ENCODE measurements at places on chromosomes 5 and 9.

- DNase-seq: no peak
Measured at GRCh38 chr5:75275756-75276155, 39.1 kb upstream of the ANKRD31 start.

DNA sequence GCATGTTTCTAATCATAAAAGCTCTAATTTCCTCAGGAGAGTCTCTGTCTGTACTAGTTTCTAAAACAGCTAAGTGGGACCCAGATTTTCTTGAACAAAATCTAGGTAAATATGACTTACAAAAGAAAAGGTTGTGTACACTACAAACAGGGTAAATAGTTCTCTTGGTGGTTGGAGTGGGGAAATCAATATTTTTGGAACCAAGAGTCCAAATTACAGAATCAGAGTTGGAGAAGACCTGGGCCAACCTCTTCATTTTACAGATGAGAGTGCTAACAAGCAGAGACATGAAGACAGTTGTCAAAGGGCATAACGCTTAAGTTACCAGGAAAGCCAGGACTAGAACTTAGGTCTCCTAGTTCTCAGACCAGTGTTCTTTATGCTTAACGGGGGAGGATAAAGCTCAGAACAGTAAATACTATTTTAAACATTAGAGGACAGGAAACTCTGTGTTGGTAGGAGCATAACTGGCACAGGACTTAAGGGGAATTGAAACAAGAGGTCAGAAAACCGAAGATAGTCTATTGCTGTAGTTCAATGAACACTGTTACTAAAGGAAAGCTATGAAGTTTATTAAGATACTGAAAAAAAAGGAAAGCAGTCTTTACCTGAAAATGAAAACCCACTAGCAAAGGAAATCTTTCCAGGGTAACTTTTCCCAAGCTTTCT is 9.3 kb upstream of the GOLGA1 start:
- no peak for DNase-seq

DNA sequence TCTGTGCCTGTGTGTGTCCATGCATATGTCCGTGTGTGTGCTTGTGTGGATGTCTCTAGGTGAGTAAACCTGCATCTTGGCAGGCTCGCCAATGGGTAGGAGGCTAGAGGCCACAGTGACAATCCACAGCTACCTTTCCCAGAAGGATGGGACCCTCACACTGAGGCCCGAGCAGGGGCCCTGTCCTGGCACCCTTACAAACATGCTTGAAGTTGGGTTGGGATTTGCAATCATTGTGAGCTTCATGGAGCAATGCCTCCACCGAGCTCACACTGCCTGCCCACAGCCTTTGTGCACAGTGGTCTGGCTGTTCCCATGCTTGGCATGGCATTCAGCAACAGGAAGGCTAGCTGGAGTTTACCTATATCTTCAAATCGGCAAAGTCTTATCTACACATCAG is 311.1 kb upstream of the IRX1 start:
- DNase-seq: no peak

DNA sequence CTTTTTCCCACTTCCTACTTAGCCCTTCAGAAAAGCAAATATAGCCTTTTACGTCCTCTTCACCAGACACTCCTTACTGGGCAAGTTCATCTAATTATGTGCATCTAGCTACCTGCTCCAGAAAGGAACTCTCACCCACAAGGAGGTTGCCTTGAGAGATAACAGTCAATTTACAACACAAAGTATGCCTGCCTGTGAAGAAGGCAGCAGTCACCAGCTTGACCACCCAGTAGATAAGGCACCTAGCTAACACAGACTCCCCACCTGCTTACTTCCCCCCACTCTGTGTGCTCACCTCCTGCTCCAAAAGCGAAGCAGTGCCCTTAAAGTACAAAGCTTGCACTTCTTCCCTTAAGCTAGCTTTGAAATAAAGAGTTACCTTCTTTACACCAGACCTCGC is 111.7 kb upstream of the MRPS30 start:
- DNase-seq: no peak

GRCh38 chr5:139749242-139749641 is 46.4 kb upstream of the PSD2 start:
- DNase-seq: no peak

DNA sequence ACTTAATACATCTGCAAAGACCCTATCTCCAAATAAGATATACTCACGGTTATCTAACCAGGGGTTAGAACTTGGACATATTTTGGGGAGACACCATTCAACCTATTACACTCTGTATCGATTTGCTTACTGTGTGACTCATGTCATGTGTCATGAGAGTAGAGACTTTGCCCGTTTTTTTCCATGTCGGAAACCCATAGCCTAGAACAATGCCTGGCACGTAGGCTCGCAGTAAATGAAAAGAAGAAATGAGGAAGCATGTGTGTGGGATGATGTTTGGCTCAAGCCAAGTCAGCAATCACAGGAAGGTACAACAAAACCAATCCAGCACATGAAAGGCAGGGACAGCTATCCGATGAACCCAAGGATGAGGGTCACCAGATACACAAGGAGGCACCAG is 94.6 kb upstream of the DNAH5 start:
- no peak for DNase-seq

GRCh38 chr9:99663856-99664255 is 157.8 kb upstream of the NR4A3 start:
- DNase-seq: no peak

GRCh38 chr5:173430394-173430793 is 102.2 kb upstream of the STC2 start:
- DNase-seq: no peak

- no peak for DNase-seq
Measured at GRCh38 chr5:125348221-125348692, 601.8 kb upstream of the ZNF608 start.

All from stimulated activated CD4-positive, alpha-beta T cell treated with anti-CD3 and anti-CD28 coated beads, Interleukin-15, amount 100 ng/mL, for 48 hours (primary cell).